ENCODE measurements at places on chromosomes 4 and X. TPM values are rescaled to one million over a fixed set of nuclear protein-coding genes. Genes with fewer than 3 reads are reported as not detected.

- H3K4me1 ChIP-seq = no peaks in the 10 kb centered on the region
- no peak overlapping the region for H3K27ac ChIP-seq
- H3K36me3 ChIP-seq = no peaks in the 10 kb centered on the region
- DNase-seq = no peak
Observed at GRCh38 chr4:146545102-146545501, 23.4 kb upstream of the SLC10A7 start.

CT45A1 gene
- not detected for total RNA-seq

CSAG3 gene
- total RNA-seq = not detected

SERPINA7 gene
- not detected for total RNA-seq

Data from activated CD8-positive, alpha-beta T cell treated with anti-CD3 and anti-CD28 coated beads, Interleukin-2, amount 10 ng/mL, durations not matched to agents 7 days and 5 days (primary cell).